Fibroblast of skin of left biceps (primary cell): ENCODE measurements at places on chromosomes 5 and 9.

- DNase-seq: no peak
These were observed 14.4 kb downstream of the ERGIC1 start for GRCh38 chr5:172848419-172848818.

DNA sequence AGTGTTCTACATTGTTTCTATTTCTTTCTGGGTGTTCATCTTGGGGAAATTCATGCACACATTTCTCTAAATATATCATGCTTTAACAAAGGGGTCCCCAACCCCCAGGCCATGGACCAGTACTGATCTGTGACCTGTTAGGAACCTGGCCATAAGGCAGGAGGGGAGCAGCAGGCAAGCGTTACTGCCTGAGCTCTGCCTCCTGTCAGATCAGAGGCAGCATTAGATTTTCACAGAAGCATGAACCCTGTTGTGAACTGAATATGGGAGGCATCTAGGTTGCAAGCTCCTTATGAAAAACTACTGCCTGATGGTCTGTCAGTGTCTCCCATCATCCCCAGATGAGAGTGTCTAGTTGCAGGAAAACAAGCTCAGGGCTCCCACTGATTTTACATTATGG is 270.0 kb downstream of the AGTPBP1 start:
- no peak for DNase-seq

DNA sequence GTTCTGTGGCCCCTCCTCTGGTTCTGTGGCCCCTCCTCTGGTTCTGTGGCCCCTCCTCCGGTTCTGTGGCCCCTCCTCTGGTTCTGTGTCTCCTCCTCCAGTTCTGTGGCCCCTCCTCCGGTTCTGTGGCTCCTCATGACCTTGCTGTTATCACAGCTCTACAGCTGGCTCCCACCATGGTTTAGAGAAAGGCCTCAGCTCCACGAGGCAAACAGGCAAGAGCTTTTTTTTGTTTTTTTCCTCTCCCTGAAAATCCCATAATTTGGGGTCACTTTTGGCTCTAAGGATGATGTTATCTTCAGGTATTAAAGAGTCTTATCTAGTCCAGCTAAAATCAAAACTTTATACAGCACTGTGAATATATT is 31.8 kb downstream of the C5orf15 start:
- DNase-seq: no peak

DNA sequence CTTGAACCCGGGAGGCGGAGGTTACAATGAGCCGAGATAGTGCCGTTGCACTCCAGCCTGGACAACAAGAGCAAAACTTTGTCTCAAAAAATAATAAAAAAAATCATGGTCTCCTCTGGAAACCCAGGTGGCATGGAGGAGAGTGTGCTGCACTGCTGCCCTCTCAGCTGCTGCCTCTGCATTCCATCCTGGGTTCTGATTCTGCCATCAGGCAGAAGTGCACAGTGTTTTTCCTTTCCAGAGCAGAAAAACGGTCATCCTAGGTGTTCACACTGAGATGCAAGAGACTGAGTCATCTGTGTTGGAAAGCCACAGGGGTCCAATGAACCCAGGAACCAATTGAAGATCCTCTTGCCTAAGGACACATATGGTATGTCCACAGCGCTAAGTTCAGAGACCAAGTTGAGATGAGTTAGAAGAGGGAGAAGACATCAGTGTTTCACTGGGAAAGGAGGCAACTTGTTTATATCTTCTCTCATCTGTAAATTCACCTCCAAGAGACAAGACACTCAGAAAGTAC is 88.8 kb upstream of the DMRT1 start:
- no peak for DNase-seq

DNA sequence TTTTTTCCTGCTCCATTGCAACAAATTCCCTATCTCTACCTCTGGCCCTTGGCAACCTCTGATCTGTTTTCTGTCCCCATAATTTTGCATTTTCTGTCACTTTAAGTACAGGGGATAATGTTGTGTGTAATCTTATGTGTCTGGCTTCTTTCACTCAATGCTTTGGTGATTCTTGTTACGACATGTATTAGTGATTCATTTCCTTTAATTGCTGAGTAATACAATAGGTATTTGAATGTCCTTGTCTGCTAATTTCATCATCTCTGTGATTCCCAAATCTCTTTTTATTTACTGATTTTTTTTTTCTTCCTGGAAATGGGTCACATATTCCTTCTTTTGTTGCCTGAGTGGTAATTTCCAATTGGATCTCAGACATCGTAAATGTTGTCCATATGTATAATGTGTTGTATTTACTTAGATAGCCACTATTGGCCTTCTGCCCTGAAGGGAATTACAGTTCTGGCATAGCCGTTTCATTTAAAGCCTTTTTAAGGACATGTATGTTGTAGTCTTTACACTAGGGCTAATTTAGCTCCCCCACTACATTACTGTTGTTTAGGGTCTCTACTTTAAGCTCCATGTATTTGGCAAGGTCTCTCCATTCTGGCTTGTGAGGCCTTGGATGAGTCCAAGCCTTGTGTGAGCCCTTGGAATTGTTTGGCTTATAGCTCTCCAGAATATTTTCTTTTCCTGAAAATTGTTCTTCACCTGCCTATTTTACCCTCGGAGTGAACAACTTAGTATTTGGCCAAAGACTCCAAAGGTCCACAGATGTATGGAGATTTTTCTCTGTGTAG is 683.8 kb downstream of the LRRC70 start:
- peak; percentile 45 for DNase-seq

GRCh38 chr5:107968406-107968843 is 297.7 kb upstream of the EFNA5 start:
- DNase-seq: peak; percentile 3

DNA sequence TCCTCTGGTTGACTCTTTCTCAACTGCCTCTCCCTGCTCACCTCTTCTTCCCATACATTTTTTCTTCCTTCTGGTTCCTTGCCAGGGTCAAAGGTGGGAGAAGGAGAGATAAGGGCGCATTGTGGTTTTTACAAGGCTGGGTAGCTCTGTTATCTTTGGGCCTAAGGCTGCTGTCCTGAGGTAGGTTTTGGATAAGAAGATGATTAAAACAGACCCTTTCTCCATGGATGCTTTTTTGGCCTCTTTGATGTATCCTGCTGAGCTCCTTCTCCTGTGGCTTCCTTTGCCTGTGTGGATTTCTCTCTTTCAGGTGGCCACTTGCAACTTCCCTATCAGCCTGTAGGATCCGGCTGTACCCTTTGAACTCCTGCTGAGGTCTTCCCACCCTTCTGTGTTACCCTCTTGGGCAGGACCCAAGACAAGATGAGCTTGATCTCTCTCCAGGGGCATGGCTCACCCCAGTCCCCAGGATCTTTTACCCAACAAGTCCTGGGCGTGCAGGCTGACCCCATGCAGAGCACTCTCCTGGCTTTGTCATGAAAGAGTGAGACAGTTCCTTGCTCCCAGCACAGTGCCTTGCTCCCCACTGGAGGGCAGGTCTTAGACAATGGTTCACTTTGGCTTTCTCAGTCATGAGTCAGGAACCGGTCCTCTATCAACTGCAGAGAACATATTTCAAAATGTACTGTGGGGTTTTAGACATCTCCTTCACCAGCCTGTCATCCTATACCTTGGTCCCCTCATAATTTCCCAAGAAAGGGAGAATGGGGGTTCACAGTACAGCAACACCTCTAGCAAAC is 197.9 kb downstream of the TLE4 start:
- no peak for DNase-seq

- peak; percentile 98 for DNase-seq
These were observed 2.0 kb downstream of the VCAN start for GRCh38 chr5:83473346-83474160.

- DNase-seq: no peak
These were observed 123.1 kb downstream of the ADCY2 start for GRCh38 chr5:7518947-7519560.

GRCh38 chr9:97640325-97640724 is 6.7 kb downstream of the NCBP1 start:
- no peak for DNase-seq

DNA sequence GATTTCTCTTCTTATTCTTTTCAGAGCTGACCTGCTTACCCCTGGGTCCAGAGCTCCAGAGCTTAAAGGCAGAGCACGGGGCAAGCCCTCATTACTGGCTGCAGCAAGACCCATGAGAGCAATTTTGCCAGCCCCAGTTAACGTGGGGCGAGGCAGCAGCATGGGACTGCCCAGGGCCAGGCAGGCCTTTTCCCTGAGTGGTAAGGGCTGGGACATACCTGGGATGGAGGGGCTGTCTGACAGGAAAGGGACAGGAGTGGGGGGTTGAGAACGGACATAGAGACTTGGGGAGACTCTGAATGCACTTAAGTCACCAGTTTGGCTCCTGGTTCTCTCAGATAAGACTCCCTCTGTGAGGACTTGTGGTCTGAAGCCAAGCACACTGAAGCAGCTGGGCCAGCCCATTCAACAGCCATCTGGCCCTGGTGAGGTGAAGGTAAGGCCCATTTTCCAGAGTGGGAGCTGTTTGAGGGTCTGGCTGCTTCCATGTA is 26.2 kb downstream of the HMGXB3 start:
- DNase-seq: no peak

- no peak for DNase-seq
These were observed 92.5 kb downstream of the FBXO38 start for GRCh38 chr5:148476302-148476701.

GRCh38 chr9:89008744-89009545 is 17.7 kb downstream of the S1PR3 start:
- no peak for DNase-seq

DNA sequence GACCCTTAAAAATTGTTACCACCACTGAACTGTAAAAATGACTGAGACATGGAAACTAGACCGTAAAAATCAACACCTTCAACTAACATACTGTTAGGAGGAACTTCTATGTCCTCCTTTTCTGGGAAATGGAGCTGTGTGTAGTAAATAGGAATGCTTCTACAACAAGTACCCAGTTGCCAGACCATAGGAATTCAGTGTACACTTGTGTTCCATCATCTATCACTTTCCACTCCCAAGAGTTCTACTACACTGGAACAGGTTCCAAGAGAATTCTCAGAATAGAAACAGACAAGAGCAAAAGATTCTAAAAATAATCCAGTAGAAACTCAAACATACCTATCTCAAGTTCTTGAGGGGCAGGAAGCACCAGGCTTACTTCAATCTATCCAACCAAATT is 23.6 kb downstream of the UBAP2 start:
- no peak for DNase-seq
